ENCODE measurements at places on chromosomes 5 and 9.

- DNase-seq, result no peak
These were observed 133.9 kb downstream of the C9orf50 start for GRCh38 chr9:129486756-129487657.

DNA sequence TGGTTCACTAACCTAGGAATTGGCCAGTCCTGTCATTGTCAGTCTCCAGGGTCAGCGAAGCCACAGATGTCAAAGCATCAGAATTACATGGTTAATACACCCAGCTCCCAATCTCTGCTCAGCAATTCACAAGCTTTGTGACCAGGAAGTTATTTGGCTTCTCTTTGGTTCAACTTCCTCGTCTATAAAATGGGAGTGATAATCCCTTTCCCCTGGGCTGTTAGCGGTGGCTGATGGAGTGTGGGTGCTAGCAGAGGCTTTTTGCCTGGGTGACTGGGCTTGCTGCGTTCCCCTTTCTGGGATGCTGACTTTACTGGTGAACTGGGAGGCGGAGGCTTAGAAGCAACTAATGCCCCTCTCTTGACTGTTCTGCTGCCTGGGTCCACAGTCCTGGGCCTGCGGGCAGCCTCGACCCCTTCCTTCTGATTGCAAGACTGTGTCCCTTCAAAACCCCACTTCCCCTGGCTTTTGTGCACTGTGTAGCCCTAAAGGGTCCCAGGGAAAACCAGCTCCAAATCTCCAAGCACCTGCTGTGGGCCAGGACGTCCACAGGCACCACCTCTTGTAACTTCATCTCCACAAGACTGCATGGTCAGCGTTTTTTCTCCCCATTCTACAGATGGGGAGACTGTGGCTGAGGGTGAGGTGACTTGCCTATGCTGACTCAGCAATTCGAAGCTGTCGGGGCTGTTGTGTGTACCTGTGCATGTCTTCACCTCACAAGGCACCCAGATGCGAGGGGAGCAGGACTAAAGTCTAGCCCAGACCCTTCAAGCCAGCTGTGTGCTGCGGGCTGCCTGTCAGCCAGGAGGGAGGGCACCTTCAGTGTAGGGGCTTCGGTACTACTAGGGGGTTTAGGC, 45.2 kb upstream of the NEURL1B start:
- no peak for DNase-seq

DNA sequence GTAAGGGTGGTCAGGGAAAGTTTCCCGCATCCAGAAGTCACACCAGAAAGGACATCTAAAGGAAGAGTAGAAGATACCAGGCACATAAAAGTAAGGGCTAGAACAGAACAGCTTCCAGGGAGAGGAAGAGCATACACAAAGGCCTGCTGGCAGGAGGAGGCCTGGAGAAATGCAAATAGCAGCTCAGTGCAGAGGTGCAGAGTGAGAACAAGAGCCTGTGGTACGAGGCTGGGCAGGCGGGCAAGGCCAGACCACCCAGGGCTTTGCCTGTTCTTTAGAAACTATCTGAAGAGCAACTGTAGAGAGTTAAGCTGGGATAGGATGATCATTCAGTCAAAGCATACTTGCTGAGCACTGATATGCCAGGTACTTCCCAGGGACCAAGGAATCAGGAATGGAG, 115.3 kb downstream of the DROSHA start:
- DNase-seq, result no peak

GRCh38 chr9:96242811-96243210, 59.2 kb downstream of the HSD17B3 start:
- DNase-seq, result no peak

DNA sequence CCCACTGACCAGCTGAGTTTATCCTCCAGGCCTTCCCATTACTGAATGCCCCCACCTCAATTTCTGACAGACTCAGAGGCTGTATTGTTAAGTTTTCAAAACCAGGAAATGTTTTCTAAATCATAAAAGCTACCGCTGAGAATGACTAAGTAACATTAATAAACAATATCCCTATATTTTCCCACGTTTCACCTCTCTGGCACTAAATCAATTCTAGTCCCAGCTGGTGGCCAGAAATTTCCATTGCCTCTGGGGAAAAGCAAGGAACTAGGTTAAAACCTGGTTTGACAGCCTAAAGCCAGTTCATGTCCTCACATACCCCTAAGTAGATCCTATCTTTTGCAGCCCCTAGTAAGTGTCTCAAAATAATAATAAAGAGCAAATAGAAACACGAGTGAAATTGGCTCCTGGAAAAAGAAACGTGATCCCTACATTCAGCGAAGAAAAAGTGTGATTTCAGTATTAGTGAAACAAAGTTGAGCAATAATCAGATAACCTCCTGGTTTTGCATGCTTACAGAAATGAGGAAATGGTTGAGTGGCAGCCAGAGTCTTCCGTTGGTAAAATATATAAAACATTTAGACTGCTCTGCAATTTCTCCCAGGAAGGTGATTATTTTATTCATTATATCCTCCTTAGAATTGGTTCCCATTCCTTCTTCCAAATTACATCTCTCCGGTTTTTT, 110.9 kb downstream of the ESM1 start:
- DNase-seq, result peak; percentile 77

DNA sequence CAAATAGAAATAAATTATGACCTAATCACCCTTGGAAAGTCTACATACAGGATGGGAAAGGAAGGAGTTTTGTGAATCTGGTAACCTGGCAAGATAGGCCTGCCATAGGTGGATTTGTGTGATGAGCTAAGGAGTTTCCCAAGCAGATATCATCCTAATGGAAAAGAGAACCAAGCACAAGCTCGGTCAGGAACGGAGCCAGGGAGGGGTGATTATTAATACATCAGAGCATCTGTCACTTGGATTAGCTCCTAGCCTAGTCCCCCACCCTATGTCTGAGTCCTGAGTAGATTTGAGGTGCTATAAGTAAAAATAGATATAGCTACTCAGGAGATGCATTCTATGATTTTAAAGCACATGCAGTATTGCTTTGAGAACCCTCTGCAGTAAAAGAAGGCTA, 57.3 kb upstream of the SMARCA2 start:
- DNase-seq, result no peak

GRCh38 chr5:120098902-120099535, 365.1 kb upstream of the PRR16 start:
- peak; percentile 74 for DNase-seq
